ENCODE measurements at places on chromosomes 5 and 9.

DNA sequence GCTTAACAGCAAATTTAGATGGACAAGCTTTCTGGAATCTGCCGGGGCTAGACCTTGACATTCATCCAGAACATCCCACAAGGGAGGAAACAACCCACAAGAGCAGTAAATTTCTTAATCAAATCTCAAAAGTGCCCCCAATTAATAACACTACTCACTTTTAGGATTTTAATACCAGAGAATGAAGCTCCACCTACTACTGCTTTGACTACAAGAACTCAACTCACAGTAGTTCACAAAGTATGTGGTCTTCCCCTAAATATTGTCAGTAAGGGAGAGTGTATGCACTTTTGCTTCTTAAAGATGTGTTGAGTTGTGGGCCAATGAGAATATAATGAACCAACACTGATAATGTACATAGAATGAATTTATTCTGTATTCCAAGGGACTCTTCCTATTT, 94.7 kb downstream of the EBF1 start:
- no peak for DNase-seq

GRCh38 chr5:132229236-132229635, 1.6 kb upstream of the P4HA2 start:
- peak; percentile 14 for DNase-seq

- DNase-seq: no peak
Observed at GRCh38 chr5:2295476-2295875, 412.8 kb upstream of the IRX4 start.

DNA sequence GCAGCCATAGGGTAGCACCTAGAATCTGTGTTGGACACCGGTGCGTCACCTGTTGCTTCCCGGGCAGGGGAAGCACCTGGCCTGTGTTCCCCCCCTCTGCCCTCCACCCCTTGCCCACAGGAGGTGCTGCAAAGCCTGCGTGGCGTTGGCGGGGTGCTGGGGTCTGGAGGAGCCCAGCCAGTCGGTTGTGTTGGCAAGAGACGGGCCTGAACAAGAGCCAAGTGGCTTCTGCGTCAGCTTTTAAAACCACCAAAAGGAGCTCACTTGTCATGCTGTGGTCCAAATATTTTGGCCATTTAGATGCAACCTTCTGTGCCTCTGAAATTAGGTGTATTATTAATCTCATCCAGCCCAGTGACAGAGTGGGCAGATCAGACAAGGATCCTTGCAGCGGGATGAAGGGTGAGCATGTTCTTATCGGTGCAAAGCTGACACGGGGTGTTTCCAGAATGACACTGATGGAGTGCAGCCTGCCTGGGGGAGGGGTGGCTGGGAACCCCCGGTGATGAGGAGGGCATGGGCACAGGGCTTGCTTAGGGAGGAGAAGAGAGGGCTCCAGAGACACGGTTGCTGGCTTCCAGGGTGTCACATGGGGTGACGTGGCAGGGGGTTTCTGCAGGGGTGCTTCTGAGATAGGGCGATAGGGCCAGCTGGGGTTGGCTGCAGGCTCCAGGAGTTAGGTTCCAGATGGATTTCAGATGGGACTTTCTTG, 9.7 kb upstream of the RXRA start:
- DNase-seq: peak; percentile 71

DNA sequence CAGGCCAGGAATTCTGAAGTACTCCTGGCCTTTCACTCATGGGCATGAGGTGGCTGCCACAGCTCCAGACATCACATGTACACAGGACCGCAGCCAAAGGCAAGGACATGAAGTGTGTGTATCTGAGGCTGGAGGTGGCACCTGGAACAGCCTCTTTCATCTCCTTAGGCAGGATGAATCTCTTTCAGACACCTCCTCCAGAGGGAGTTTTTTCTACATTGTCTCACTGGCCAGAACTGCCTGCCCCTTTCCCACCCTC, 142.8 kb downstream of the BARX1 start:
- DNase-seq: no peak

DNA sequence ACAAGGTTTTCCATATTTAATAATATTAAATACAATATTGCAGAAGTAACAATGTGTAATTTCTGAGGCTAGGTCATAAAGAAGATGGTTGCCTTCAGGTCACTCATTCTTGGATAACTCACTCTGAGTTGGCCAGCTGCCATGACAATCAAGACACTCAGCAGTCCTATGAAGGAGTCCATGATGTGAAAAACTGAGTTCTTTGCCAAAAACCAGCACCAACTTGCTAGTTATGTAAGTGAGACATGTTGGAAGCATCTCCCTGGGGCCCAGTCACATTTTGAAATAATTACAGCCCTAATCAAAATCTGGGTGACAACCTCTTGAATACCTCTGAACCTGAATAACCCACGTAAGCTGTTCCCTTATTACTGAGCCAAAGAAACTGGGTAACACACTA, 453.2 kb downstream of the CDH18 start:
- no peak for DNase-seq

DNA sequence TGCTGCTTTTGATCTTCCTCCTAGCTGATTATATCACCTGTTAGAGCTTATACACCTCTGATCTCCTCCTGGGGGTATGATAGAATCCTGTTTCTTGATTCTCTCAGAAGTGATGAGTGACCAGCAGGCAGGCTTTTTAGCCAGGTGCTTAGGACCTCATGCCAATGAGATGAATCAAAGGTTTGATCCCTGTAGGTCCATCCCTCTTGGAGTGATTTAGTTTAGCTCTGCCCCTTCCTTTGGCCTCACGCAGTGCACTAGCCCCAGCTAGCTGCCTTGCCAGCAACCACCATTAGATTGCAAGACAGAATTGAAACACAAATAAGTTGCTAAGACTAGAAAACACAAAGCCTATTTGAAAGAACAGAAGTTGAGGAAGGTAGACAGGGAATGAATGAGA, 84.4 kb downstream of the ZSWIM6 start:
- no peak for DNase-seq

DNA sequence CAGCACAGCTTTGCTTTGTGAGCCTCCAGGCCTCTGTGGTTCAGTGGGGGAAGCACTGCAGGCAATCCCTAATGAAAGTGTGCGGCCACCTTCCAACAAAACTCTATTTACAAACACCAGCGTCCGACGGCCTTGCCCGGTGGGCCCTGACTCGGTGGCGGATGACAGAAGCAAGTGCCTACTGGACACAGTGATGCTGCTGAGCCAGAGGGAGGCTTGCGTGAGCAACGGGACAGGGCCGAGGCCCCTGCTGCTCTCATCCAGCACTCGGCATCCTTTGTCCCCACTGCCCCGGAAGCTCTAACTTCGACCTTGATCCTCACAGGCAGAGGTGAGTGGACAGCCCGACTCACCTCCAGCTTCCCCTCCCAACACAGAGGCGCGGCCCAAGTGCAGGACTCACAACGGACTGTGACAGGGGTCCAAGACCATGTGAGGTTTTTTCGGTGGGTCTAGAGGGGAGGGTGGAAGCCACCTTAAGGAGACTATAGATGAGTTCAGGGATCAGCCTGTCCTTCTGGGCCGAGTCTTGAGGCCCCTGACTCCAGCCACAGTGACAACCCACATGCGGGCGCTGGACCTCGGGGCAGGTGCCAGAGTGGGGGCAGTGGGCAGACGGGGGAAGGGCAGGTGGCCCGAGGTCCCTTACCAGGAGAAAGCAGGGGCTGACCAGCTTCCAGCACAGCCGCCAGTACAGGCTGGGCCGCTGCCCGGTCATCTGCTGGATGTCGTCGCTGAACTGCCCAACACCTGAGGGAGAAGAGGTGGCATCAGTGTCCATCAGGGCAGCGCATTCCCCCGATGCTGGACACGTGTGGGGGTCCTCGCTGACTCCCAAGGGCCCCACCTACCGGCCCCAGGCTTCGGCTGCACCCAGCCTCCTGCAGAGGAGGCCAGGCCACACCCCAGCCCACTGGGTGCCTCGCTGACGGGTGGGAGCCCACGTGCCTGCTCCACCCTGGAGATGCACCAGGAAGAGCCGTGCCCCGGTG, 39.4 kb downstream of the SLC6A3 start:
- DNase-seq: no peak

- no peak for DNase-seq
Observed at GRCh38 chr5:94409440-94409839, 209.0 kb downstream of the KIAA0825 start.

GRCh38 chr5:5978501-5979376, 399.6 kb downstream of the MED10 start:
- no peak for DNase-seq

GRCh38 chr5:142716963-142717362, 31.1 kb upstream of the FGF1 start:
- DNase-seq: peak; percentile 65

DNA sequence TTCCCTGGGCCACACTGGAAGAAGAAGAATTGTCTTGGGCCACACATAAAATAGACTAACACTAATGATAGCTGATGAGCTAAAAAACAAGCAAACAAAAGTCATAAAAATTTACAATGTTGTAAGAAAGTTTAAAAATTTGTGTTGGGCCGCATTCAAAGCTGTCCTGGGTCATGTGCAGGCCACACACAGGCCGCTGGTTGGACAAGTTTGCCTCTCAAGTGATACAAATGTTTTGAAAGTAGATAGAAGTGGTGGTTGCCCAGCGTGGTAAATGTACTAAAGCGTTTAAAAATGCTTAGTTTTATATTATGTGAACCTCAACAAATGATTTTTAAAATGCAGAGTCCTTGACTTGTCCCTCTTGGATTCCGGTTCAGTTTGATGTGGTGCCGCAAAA, 94.9 kb upstream of the TBCA start:
- no peak for DNase-seq

GRCh38 chr5:177494346-177495195, 2.8 kb downstream of the PDLIM7 start:
- DNase-seq: peak; percentile 91

DNA sequence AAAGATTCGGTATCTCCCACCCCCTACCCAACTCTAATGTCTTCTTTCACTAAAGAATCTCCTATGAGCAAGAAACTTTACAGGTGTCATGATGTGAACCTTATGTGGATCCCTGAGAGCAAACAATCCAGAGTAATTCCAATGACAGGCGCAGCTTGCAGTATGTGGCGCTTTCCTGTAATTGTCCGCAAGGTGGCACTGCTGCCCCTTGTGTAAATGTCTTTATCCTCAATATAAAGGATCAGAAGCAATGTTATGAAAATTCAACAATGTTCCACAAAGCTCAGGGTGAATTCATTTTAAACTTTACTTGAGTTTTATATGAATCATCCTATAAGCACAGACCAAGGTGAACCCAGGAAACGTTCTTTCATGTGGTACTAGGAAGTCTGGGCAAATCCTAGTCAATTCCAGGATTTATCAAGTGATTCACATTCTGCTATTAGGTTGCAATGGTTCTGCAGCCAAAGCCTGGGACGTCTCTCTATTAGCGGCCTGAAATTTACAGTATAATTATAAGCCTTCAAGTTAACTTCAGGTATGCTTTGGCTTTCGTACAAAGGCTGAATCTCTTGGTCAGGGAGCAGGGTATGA, 113.7 kb downstream of the TRPM6 start:
- peak; percentile 83 for DNase-seq

Data from femur (tissue), 1 donor.